ENCODE measurements at places on chromosomes 7 and 10.
A peak's percentile ranks its signal among the peaks of the same experiment; 100 is the strongest.

GRCh38 chr7:101333912-101334311, 12.3 kb upstream of the IFT22 start:
- DNase-seq = no peak

- DNase-seq = no peak
Observed at GRCh38 chr10:33889371-33889770, 554.9 kb upstream of the NRP1 start.

GRCh38 chr10:95655571-95656290, 780 bp downstream of the ALDH18A1 start:
- peak; percentile 1 for DNase-seq

- DNase-seq = no peak
Observed at GRCh38 chr10:76202777-76203176, 771.4 kb downstream of the LRMDA start.

DNA sequence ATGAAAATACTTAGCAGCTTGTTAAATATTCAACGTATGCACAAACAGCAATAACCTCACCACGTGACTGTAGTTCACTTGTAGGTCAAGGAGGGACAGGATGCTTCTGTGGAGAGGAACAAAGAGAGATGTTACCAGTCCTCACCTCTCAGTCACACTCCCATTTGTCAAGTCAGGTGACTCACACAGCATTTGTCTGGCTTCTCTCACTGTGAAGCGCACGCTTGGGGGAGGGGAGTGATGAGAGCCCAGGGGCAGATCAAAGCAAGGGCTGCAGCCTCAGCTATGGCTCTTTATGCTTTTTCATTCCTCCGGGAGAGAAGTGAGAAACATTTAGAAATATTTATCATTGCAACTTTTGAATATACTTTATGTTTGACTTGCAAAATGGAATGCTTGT, 2.9 kb upstream of the RBM20 start:
- DNase-seq = no peak

GRCh38 chr10:115125505-115125904, 32.3 kb downstream of the ATRNL1 start:
- no peak for DNase-seq

- DNase-seq = no peak
Observed at GRCh38 chr7:110762546-110763225, 328.2 kb upstream of the LRRN3 start.

DNA sequence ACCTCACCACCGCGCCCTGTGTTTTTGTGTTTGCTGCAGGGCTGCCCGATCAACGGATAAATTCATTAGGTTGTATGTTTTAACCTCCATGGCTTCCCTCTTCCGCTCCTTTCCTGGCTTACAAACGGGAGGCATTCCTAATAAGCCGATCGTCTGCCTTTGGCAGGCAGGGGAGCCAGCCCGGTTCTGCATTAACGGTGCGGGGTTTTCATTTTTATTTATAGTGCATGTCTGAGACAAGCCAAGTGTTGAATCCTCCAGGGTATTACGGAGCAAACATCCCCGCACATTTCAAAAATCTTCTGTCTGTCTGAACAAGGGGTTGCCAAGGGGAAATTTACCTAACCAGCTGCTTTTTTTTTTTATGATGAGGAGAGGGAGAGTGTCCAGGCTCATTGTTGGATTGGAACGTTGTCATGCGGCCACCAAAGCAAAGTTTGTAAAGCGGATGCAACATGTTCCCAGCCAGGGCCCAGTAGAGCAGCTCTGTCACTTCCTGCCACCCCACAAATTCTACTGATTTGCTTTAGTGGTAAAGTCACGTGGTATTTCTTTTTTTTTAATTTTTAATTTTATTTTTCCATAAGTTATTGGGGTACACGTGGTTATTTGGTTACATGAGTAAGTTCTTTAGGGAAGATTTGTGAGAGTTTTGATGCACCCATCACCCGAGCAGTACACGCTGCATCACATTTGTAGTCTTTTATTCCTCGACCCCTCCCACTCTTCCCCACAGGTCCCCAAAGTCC, 92.3 kb upstream of the BAIAP2L1 start:
- no peak for DNase-seq

DNA sequence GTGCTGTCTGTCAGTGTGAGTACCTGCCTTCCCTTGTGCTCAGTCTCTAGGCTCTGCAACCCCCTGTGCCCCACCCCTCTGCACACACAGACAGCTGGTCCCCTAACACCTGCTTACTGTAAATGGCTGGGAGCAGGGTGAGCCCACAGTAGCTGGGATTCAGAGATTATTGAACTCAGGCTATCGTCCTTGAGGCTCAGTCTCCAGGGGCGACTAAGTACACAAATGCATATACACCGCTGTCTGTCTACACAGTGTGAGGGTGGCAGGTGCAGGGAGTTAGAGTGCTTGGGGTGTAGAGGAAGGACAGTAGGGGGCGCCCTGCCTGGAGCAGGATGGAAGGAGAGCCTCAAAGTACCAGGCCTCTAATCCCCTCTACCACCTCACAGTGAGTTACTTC, 12.9 kb downstream of the UPP1 start:
- DNase-seq = peak; percentile 37

DNA sequence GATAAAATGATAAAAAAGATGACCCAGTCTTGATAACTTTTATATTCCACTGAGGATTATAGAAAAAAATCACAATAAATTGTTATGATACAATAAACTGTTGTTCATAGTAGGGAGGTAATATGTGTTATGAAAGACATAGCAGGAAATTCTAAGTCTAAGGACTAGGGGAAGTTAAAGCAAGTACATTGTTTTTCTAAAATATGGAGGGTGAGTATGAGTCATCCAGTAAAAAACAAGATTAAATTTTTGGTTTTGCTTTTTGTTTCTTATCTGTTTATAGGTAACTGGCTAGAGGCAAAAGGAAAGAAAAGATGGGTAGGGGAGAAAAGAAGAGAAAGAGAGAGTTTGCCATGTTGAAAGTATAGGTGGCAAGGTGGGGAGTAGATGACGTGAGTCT, 188.4 kb downstream of the POLR1F start:
- no peak for DNase-seq
